Forelimb muscle (tissue), 1 donor: ENCODE measurements at places on chromosomes 16 and 17. TPM values are rescaled to one million over a fixed set of nuclear protein-coding genes. Genes with fewer than 3 reads are reported as not detected.
A peak's percentile ranks its signal among the peaks of the same experiment; 100 is the strongest.

The PLA2G15 gene
- polyA plus RNA-seq = 33.2 TPM

The DHRS7C gene
- polyA plus RNA-seq = 110 TPM

The TMEM235 gene
- polyA plus RNA-seq = not detected

The NQO1 gene
- 12.3 TPM for polyA plus RNA-seq

The RND2 gene
- polyA plus RNA-seq = 0.49 TPM

The TBX2 gene
- 10.9 TPM for polyA plus RNA-seq

The PTGES3L gene
- 88.8 TPM for polyA plus RNA-seq

- DNase-seq = no peak
These were observed 127.4 kb downstream of the IRF8 start for GRCh38 chr16:86026171-86026910.

DNA sequence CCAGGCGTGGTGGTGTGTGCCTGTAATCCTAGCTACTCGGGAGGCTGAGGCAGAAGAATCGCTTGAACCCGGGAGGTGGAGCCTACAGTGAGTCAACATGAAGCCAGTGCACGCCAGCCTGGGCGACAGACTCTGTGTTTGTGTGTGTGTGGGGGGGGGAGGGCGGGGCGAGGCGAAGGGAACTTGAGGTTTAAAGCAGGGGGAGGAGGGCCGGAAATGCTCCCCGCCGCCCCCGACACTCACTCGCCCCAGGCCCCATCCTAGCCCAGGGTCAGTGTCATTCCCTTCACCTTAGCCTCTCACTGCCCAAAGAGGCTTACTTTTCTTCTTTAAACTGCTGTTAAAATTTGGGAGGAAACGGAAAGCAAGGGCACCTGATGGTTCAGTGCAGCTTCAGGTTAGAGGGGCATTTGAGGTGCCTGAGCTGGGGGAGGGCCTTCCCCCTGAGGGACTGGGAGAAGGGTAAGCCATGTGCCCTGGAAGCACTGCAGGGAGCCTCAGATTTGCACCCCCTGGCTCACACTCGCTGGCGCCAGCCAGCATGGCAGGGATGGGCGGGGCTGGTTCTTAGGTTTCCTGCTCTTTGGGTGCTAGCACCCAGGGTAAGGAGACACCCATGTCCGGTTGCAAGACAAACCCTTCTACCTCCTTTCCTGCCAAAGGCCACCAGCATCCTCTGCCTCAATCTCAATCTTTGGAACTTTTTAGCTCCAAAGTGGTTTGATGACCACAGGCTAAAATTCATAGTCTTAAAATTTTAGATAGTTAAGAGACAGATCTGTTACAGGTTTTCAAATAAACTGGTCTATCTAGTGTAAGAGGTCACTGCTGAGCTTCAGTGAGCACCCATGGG is 2.2 kb upstream of the LIMD2 start:
- DNase-seq = no peak

- DNase-seq = no peak
These were observed 220.6 kb upstream of the CHMP6 start for GRCh38 chr17:80770881-80771611.

DNA sequence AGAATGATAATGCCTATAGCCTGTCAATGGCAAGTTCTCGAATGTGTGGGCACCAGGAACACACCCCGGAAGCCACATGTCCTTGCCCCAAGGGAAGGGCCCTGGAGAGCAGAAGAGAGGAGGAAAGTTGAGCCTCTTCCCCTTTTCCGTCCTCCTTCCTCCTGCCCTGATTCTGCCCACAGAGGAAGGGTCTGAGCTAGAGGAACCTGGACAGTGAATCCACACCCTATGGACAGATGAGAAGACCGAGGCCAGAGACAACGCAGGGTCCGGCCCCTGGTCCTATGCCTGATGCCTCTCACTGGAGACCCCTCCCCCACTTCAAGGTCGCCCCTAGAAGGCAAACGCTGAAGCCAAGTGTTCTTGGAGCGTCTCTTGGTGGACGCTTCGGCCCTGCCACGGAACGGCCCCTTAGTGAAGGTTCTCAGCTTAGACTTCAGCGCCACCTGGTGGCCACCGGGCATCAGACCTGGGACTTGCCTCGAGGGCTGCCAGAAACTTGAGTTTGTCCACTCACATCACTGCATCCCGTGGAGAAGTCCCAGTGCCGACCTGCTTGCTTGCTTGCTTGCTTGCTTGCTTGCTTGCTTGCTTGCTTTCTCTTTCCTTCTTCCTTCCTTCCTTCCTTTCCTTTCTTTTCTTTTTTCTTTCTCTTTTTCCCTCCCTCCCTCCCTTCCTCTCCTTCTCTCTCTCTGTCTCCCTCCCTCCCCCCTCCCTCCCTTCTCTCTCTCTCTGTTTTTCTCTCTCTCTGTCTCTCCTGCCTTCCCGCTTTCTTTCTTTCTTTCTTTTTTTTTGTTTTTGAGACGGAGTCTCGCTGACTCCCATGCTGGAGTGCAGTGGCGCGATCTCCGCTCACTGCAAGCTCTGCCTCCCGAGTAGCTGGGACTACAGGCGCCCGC is 20.6 kb upstream of the SPNS3 start:
- peak; percentile 90 for DNase-seq

DNA sequence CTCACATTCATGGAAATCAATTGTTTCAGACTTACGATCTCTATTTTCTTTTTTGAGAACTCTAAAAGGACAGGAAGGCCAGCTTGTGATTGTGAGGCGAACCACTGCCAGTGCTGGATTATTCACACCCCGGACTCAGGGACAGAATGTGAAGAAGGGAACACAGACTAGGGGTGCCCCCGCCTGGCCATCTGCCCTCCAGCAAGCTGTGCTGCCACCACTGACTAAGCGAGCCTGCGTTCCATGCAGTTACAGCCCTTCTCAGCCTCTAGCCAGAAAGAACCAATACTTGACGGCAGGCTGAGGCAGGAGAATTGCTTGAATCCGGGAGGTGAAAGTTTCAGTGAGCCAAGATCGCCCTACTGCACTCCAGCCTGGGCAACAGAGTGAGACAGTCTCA is 2.8 kb downstream of the HAGH start:
- no peak for DNase-seq

DNA sequence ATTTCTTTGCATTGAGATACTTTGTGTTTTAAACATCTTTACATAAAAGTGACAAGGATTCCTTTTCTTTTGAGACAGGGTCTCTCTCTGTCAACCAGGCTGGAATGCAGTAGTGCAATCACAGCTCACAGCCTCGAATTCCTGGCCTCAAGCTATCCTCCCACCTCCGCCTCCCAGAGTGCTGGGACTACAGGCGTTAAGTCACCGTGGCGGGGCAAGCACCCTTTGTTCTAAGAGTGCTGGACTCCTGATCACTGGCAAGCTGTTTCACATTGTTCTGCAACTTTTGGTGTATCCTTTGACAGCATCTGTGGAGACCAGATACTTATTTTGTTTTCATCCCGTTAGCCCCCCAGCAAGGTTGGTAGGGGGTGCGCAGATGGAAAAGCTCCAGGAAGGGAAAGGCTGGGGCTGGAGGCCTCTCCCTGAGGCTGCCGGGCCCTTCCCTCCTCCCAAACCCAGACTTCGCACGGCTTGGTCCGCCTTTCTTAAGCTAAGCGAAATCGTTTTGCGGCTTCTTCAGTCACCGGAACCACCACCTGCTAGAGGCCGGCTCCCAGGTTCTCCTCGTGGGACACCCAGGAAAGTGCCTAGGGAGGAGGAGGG is 1.1 kb downstream of the ST6GALNAC2 start:
- no peak for DNase-seq

DNA sequence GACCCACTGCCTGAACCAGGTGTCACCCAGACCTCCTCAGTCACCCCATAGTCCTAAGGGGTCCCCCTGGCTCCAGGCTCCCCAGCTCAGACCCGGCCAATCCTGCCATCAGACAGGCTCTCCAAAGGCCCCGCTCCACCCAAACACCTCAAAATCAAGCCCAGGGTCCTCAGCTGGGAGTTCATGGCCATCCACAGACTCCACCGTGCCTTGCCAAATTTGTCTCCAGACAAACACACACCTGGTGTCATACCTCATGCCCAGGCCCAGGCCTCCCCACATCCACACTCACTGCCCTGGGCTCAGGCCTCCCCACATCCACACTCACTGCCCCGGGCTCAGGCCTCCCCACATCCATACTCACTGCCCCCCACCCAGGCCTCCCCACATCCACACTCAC is 12.5 kb downstream of the RPH3AL start:
- no peak for DNase-seq

DNA sequence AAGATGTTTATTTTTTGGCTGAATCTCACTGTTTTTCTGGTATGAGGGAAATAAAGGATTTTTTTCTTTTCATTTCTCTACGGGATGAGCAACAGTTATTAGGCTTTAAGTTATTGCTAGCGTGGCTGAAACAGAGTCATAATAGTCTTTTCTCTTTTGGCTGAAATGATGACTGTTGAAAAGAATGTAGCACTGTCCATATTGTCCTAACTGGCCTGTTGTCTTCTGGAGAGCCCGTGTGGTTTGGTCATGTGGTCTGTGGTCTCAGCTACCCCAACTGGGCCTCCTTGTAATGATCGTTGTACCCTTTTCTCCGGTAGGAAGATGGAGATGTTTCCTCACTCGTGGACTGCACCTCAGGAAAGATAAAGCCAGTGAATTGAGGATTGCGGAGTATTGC is 36.6 kb downstream of the EPN2 start:
- no peak for DNase-seq

DNA sequence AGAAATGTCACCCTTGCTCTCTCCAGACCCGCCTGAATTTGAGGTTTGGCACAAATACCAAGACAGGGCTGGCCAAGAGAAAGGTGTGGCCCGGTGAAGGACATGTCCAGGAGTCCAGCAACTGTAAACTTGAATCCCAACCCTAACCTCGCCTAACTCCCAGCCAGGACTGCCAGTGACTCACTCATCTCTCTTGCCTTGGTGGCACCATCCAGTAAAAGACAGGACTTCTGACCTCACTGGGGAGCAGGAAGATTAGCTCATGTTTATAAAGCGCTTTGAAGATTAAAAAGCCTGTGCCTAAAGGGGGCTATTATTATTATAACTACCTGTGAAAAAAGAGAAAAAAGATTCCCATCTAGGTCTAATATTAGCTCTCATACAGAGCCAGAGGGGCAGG is 335.3 kb downstream of the SOX9 start:
- DNase-seq = no peak

DNA sequence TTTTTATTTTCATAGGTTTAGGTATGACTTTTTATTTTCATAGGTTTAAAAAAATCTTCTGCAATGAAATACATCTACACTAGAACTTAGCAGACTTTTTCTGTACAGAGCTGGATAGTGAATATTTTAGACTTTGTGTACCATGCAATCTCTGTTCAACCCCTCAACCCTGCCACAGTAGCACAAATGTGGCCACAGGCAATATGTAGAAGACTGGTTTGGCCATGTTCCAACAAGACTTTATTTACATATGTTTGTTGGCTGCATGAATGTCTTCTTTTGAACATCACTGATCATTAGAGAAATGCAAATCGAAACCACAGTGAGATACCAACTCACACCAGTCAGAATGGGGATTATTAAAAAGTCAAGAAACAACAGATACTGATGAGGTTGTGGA is 229.2 kb downstream of the SHISA9 start:
- DNase-seq = no peak

DNA sequence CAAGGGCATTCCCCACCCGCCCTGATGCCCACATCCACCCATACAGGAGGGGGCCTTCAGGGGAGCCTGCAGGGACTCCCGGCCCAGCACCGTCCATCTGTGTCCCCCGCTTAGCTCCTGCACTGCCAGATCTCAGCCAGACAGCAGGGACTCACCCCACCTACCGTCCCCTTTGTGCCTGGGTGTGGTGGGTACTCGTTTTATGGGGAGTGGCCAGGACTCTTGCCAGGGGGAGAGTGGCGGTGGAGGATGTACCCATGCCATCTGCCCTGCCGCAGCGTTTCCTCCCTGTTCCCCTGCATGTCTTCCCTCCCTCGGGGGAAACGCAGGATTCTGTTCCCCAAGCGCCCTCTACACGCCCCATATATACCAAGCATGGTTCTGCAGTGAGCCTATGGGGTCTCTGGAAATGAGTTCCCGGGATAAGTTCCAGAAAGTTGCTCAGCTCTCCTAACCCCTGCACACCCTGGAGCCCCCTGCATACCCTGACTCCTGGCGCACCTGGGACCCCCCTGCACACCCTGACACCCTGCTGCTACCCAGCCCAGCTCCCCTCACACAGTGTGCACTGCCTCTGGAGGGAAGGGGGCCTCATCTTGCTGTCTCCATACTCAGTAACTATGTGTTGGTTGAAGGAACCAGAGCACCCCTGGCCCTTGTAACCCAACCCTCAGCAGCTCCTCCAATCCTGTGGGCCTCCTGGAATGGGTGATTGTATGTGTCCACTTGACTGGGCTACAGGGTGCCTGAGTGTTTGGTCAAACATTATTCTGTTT is 4.2 kb upstream of the MAFG start:
- DNase-seq = no peak

- DNase-seq = no peak
These were observed 18.4 kb downstream of the MAP1LC3B start for GRCh38 chr16:87410530-87410929.

DNA sequence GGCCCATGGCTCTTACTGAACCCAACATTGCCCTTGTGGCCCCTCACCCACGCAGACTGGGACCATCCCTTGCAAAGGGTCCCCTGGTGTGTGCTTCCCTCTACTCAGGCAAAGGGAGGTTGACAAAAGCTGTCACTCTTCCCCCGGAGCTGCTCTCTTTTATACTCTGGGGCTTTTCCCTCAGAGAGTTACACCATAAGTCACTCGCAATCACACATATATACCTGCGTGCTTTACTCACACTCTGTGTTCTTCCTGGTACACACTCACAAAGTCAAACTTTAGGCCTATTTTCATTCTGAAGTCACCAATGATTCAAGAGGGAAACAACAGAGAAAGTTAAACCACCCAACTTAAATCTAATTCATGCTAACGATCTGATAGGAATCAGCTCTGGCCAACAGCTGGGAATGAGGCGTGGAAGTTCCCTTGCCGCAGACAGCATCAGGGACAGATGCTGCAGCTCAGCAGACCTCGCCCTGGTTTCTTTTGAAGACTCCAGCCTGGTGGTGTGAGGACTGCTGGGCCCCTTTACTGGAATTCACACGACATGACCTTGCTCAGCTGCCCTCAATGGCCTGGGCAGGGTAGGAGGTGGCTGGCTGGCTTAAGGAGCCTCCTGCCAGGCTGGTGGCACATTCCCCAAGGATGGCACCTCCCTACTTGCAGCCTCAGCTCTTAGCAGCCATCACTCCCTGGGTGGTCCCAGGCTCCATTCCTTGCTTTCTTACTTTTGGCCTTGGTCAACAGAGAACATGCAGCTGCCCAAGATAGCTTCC is 27.3 kb downstream of the HIC1 start:
- no peak for DNase-seq

- DNase-seq = no peak
These were observed 308 bp downstream of the ADCY9 start for GRCh38 chr16:4115949-4116318.

GRCh38 chr17:33204156-33204555 is 88.9 kb downstream of the ASIC2 start:
- DNase-seq = no peak

- no peak for DNase-seq
These were observed 941.5 kb downstream of the CDH11 start for GRCh38 chr16:64180136-64180900.
